ENCODE measurements at places on chromosomes 2 and 18. TPM values are rescaled to one million over a fixed set of nuclear protein-coding genes. Genes with fewer than 3 reads are reported as not detected.
A peak's percentile ranks its signal among the peaks of the same experiment; 100 is the strongest.

GRCh38 chr2:66478299-66478698 is 43.4 kb downstream of the MEIS1 start:
- DNase-seq, result no peak

GRCh38 chr2:136115183-136115761 is 2.7 kb downstream of the CXCR4 start:
- DNase-seq, result no peak

- no peak for DNase-seq
Observed at GRCh38 chr18:64993695-64994094, 757.1 kb upstream of the CDH7 start.

DNA sequence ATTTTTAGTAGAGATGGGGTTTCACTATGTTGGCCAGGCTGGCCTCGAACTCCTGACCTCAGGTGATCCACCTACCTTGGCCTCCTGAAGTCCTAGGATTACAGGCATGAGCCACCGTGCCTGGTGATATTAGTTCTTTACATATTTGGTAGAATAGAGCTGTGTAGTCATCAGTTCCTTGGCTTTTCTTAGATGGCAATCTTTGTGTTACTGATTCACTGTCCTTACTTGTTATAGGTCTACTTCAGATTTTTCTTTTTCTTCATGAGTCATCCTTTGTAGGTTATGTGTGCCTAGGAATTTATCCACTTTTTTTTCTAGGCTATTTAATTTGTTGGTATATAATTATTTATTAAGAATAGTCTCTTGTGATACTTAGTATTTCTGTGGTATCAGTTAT is 30.3 kb upstream of the ZSWIM2 start:
- DNase-seq, result no peak

- no peak for DNase-seq
Observed at GRCh38 chr18:34544930-34545329, 165.2 kb upstream of the DTNA start.

- no peak for DNase-seq
Observed at GRCh38 chr2:88845772-88846661, 154.5 kb downstream of the RPIA start.

DNA sequence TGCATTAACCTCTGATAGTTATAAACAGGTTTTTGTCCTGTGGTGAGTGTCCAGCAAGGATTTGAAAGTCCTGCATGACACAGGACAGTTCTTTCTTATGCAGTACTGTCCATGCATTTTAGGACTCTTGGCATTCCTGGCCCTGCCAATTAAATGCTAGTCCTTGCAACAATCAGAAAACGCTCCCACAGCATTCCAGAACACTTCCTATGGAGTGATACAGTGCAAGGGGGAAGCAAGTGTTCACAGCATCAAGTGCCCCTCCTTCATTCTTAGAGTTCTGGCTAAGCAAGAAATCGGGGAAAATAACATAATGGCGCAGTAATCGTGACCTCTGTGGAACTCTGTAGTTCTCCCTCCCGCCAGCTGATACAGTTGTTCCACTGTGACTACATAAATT is 62.9 kb downstream of the ARHGAP28 start:
- DNase-seq, result no peak

- peak; percentile 79 for DNase-seq
Observed at GRCh38 chr2:152097801-152098495, 896 bp downstream of the CACNB4 start.

GRCh38 chr2:40367652-40368051 is 84.2 kb downstream of the SLC8A1 start:
- DNase-seq, result no peak

- no peak for DNase-seq
Observed at GRCh38 chr2:206641226-206641625, 1.1 kb upstream of the FAM237A start.

DNA sequence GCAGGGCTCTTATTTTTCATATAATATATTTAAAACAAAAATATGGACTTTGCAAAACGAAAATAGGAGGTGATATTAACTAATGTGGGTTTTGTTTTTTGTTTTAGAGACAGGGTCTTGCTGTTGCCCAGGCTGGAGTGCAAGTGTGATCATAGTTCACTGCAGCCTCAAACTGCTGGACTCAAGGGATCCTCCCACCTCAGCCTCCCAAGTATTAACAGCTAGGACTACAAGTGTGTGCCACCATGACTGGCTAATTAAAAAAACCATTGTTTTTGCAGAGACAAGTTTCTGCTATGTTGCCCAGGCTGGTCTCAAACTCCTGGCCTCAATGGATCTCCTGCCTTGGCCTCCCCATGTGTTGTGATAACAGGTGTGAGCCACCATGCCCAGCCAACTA is 70.4 kb upstream of the FZD5 start:
- DNase-seq, result no peak

DNA sequence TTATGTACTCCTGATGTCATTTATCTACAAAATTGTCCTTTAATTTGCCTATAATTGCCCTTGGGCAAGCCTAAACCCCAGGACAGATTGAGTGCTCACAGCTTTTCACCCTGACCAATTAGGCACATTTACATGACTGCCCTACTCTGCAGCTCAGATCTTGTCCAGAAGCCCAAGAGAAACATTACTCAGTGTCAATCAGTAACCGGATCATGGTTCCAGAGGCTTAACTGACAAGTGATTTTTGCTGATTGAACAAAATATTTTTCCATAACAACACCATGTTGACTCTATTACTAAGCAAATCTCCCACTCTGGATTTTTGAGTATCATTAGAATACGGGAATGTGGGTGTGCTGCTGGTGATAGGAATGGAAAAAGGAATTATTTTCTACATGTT is 465.4 kb upstream of the TNP1 start:
- DNase-seq, result no peak

- DNase-seq, result no peak
Observed at GRCh38 chr2:109218087-109218791, 89.2 kb downstream of the SH3RF3 start.

GRCh38 chr18:5311301-5311989 is 15.9 kb upstream of the ZBTB14 start:
- DNase-seq, result no peak

DNA sequence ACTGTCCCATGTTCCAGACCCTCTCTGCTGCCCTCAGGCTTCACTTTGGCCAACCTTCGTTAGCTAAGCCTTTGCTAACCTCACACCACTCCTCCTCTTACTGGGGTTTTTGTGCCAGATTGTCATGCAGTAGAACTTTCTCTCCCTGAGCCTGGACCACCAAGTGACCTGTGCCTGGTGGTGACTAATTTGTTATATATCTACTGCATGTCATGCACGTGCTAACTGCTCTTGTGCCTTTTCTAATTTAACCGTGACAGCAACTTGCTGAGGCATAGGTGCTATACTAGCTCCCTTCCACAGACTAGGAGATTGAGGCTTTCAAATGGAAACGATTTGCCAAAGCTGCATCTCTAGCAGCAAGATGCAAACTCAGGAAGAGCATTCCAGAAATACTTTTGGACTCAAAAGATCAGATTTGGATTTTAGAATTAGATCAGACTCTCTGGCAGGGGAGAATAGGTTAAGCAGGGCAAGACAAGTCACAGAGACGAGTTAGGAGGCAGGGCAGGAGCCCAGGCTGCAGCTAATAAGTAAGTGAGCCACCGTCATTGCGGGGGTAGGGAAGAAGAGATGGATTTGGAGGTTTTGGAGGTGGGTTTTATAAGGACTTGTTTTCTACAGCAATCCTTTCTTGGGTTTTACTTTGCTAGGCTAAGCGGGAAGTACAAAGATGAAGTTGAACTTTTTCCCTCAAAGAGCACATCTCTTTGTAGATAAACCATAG is 1.8 kb downstream of the PPP1R7 start:
- DNase-seq, result no peak

DNA sequence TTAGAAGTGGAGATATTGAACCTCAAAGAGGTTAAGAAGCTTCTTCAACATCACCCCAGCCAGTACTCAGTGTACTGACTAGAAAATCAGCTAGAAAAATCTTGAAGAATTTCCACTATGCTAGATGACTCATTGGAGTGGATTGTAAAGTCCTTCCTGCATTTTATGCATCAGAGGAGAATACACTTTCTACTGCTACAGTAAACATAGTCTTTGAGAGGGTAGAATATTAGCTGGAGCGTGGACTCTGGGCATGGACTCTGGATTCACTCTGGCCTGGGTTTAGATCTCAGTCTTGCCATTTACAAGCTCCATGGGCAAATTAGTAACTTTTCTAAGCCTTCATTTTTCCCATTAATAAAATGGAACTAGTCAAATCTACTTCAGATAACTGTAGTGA is 215.9 kb downstream of the IRS1 start:
- DNase-seq, result no peak

- DNase-seq, result no peak
Observed at GRCh38 chr2:5915881-5916310, 223.7 kb downstream of the SOX11 start.

DNA sequence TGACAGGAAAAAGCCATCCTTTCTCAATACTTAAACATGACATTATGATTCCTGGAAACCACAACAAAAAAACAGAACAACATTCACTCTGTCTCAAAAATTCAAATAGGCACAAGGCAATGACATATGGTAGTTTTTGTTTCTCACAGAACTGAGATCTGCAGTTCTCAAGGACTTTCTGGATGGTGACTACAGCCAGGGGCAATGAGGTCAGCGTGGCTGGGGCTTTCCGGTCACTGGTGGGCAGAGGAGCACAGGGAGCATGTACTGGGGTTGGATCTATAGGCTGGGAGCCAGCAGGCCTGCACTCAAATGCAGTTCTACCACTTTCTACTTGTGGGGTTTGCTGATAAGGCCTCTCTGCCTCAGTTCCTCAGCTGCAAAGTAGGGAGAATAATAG is 72.0 kb downstream of the CTAGE1 start:
- DNase-seq, result no peak

GRCh38 chr2:111697560-111697959 is 186.4 kb downstream of the ANAPC1 start:
- no peak for DNase-seq

GRCh38 chr18:44098551-44099098 is 582.1 kb upstream of the SETBP1 start:
- DNase-seq, result no peak

GRCh38 chr18:10705786-10706185 is 180.0 kb downstream of the NAPG start:
- no peak for DNase-seq

DNA sequence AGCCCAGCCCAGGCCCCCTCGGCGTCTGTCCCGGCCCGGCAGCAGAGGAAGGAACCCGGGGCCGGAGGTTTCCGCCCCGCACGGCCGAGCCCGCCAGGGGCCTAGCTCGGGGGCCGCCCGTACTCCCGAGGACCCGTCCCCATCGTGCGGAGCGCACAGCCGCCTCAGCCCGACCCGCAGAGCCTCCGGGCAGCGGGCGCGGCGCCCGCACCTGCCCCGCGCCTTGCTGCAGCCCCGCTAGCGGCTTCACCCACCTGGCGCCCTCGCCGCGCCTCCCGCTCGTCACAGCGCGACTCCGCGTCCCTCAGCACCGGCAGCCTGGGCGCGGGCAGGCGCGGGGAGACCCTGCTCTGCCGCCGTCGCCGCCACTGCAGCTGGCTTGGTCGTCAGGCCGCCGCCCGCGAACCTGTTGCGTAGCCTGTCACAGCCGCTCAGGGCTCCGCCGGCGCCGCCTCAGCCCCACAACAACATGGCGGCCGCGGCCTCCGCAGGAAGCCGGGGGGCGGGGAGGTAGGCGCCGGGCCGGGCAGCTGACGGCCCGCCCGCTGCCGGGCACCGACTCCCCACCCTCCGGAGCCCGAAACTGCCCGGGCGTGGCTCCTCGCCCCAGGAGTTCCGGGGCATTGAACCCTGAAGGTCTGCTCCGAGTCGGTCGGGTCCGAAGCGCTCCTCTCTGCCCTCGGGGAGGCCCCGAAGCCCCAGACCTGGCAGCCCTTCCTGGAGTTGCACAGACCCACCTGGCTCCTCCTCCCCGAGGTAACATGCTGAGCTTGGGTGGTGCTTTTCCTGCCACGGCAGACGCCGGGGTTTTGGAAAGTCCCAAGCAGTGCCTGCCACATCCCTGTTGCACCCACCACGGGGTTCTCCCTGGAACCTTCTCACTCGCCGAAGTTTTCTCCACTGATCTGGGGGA is at the start of gene ITSN2:
Gene ITSN2 (minus strand): TSS at position 487 of the 913 bp plus-strand sequence. CDS start 32,454 bp downstream, outside the sequence.
- peak; percentile 95 for DNase-seq

DNA sequence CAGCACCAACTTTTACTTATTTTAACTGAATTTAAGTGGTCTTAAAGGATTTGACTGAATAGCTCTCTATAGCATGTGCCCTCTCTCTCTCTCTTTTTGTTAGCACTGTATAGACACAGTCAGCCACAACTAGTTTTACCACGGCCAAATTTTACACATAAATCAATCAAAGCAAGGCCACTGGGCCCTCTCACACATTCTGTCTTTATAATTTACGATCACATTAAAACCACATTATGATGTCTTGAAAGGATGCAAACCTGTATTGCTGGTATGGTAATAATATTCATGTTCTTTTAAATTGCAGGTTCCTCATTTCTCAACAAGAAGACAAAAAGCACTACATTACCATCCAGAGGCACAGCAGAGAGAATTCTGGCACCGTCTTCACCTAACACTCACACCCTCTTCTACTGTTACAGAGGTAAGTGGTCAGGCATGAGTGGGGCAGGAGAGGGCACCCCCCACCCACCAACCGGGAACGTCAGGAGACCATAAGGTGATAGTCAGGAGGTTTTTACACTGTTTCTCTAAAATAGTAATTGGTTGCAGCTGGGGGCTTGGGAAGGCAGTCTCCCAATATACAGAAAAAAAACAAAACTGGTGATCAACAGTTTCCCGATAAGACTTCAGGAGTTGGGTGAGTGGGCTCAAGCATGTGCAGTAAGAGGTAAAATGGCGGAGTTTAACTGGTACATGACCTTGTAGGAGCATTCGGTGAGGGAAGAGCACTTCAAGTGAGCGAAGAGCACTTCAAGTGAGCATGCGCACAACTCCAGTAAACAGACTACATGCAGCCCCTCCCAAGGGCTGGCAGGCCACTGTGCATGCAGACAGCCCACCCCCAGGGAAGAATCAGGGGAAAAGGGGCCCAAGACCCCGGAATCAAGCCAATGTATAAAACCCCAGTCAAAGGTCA is 296.7 kb downstream of the PIEZO2 start:
- DNase-seq, result no peak

DNA sequence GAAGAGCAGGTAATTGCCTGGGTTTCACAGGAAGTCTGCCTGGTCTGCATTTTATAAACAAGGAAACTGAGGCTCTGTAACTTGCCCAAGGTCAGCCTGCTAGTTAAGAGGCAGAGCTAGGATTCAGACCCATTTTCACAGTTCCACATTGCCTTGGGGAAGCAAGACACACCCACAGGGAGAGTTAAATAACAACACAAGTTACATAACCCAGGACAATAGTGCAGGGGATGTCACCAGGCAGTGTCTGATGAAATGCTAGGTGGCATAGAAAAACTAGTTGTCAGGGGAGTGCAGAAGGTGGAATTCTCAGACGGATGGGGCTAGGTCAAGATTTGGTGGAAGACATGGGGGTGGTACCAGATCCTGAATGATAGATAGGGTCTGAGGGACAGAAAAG is 69.7 kb downstream of the PRKCE start:
- no peak for DNase-seq

Gene CNTNAP5
- not detected for total RNA-seq

Gene DYSF
- total RNA-seq, result 57.8 TPM

Gene KCNJ3
- total RNA-seq, result 2.6 TPM

Gene VIL1
- not detected for total RNA-seq

Gene SLC9A4
- not detected for total RNA-seq

Gene GCG
- not detected for total RNA-seq

Gene CHAC2
- 6.8 TPM for total RNA-seq

Gene LINC00305
- not detected for total RNA-seq

Gene VAMP5
- total RNA-seq, result 62.1 TPM

Gene ASXL3
- total RNA-seq, result 3.2 TPM

Gene EVX2
- not detected for total RNA-seq

Gene CYP26B1
- total RNA-seq, result 5.4 TPM

Gene EGR4
- not detected for total RNA-seq

All from Right ventricle myocardium inferior (tissue), 1 donor.